ENCODE measurements at places on chromosomes 5 and 9.

DNA sequence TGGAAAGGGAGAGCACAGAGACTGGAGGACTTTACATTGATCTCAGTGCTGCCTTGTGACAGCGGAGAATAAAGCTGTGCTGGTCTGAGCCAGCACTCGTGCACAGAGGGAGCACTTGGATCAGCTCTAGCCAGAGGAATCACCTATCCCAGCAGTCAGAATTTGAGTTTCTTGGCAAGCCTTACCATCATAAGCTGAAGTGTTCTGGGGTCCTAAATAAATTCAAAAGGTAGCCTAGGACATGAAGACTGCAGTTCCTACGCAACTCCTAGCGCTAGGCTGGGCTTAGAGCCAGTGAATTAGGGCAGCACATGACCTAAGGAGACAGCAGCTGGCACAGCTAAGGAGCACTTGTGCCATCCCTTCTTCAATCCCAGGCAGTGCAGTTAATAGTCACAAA lies 119.5 kb downstream of the HMHB1 start:
- no peak overlapping the region for H3K27ac ChIP-seq
- no peaks in the 10 kb centered on the region for H3K27me3 ChIP-seq

DNA sequence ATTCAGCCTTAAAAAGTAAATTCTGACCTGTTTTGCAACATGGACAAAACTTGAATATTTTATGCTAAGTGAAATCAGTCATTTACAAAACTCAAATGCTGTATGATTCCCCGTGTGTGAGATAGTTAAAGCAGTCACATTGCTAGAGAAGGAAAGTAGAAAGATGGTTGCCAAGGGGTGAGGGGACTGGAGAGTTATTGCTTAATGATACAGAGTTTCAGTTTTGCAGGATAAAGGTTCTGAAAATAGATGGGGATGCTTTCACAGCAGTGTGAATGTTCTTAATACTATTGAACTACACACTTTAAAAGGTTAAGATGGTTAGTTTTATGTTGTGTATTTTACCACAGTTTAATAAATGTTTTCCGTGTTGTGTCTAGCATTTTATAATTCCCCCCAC lies 51.2 kb downstream of the SGCD start:
- no peak for DNase-seq
- no peaks in the 10 kb centered on the region for H3K4me1 ChIP-seq
- H3K27ac ChIP-seq, result no peak overlapping the region
- H3K27me3 ChIP-seq, result no peaks in the 10 kb centered on the region

DNA sequence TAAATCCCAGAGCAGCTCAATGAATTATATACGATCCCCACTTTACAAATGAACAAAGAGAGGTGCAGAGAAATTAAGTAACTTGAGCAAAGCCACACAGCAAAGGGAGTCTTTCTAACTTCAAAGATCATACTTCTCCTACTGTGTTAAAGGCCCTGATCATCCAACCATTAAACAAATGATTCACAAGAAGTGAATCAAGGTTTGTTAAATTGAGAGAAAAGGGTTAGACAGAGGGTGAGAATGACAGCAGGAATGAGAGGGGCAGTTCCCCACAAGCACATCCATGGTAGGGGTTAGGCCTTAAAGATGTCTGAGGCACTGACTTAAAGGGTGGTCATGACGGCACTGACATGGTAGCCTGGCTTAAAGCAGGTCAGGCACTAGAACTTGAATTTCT lies 10.7 kb downstream of the IDNK start:
- peaks cover 2% of the 10 kb centered on the region for H3K4me1 ChIP-seq
- no peaks in the 10 kb centered on the region for H3K27me3 ChIP-seq
- H3K4me3 ChIP-seq, result no peak overlapping the region
- DNase-seq, result no peak
- H3K36me3 ChIP-seq, result no peaks in the 10 kb centered on the region
- no peak overlapping the region for H3K27ac ChIP-seq

DNA sequence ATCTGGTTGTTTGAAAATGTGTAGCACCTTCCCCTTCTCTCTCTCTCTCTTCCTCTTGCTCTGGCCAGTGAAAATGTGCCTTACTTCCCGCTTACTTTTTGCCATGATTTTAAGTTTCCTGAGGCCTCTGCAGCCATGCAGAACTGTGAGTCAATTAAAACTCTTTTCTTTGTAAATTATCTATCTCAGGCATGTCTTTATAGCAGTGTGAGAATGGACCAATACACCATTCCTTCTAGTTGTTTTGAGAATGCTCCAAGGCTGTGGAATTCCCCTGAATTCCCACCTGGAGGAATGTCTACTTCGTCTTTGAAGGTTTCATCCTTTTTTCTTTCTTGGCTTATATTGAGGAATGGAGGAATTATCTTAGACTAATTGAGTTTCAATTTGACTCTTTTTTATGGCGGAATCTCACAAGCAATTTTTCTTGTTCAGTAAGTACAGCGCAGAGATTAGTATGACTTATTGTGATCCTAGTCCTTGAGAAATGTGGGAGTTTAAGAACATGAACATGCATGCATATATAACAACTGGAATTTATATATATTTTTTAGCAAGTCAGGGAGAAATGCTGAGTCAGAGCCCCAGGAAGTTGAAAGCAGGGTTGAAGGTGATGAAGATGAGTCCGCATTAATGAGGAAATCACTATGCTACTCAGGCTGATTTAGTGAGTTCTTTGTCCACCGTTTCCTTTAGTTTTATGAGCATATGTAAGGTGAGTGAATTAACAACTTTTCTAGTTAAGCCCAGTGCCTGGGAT lies 488.1 kb upstream of the ADAMTS16 start:
- no peaks in the 10 kb centered on the region for H3K36me3 ChIP-seq
- DNase-seq, result no peak
- no peak overlapping the region for H3K4me3 ChIP-seq
- no peak overlapping the region for H3K27ac ChIP-seq
- H3K27me3 ChIP-seq, result no peaks in the 10 kb centered on the region

Measured in right lobe of liver (tissue), 6 donors.